Activated T-helper 2 cell treated with anti-CD3 and anti-CD28 coated beads, Interferon-gamma antibody, Interleukin-2, Interleukin-4, amounts not matched to agents 10 μg/mL and 5 μg/mL and 100 μg/mL, durations not matched to agents 14 hours and 24 hours and 36 hours (primary cell): ENCODE measurements at places on chromosomes 7 and 10. TPM values are rescaled to one million over a fixed set of nuclear protein-coding genes. Genes with fewer than 3 reads are reported as not detected.
A peak's percentile ranks its signal among the peaks of the same experiment; 100 is the strongest.

Gene GJD4
- total RNA-seq, result not detected in 2 replicates

Gene DPCD
- 7.2 and 7.8 TPM in 2 replicates for total RNA-seq

Gene NUPR2
- total RNA-seq, result not detected in 2 replicates

Gene MMRN2
- total RNA-seq, result not detected in 2 replicates

Gene POM121L12
- total RNA-seq, result not detected in 2 replicates

Gene EMX2
- total RNA-seq, result not detected in 2 replicates

DNA sequence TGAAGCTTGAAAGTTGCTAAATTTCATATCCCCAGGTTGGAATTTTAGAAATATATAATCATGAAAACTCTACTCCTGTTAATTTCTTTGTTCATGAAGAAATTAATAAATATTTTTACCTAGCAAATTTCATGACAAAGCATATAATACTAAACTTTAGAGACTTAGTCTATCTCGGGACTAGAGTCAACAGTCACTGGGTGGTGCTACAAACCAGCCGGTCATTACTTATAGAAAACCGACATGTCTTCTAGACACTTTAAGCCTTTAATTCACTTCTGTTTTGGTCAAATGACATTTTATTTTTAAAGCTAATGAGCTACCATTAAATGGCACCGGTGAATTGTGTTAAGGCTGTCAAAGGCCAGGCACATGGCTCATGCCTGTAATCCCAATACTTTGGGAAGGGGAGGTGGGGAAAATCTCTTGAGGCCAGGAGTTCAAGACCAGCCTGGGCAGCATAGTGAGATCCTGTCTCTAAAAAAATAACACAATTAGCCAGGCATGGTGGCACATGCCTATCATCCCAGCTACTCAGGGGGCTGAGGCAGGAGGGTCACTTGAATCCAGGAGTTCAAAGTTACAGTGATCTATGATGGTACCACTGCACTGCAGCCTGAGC lies 270.1 kb downstream of the CACNA2D1 start:
- no peak for DNase-seq
- H3K4me3 ChIP-seq, result no peak overlapping the region
- no peak overlapping the region for H3K27ac ChIP-seq
- H3K36me3 ChIP-seq, result no peaks in the 10 kb centered on the region

GRCh38 chr10:123847686-123848432 lies 43.7 kb downstream of the CPXM2 start:
- no peaks in the 10 kb centered on the region for H3K27me3 ChIP-seq
- no peaks in the 10 kb centered on the region for H3K36me3 ChIP-seq
- peaks cover 2% of the 10 kb centered on the region for H3K4me1 ChIP-seq
- H3K27ac ChIP-seq, result no peak overlapping the region

DNA sequence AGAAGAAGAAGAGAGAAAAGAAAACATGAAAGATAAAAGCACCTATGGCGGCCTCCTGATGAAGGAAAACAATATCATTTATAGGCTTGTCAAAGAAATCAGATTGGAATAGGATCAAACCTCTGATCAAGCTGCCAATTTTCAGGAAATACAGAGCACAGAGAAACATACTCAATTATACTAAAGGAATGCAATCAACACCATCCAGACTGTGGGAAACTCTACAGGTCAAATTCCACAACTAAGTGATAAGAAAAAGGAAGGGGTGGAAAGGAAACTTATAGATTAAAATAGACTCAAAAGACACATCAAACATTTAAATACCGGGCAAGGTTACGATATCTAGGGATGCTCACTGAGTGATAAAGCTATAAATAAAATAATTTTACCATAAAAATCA lies 39.3 kb downstream of the AOAH start:
- H3K4me3 ChIP-seq, result peak overlapping the region; percentile 20
- H3K36me3 ChIP-seq, result peaks cover 48% of the 10 kb centered on the region
- peak overlapping the region; percentile 89 for H3K27ac ChIP-seq
- no peaks in the 10 kb centered on the region for H3K27me3 ChIP-seq
- H3K4me1 ChIP-seq, result peaks cover 72% of the 10 kb centered on the region

- DNase-seq, result peak; percentile 60
- no peak overlapping the region for H3K4me3 ChIP-seq
- H3K27me3 ChIP-seq, result no peaks in the 10 kb centered on the region
- peaks cover 16% of the 10 kb centered on the region for H3K4me1 ChIP-seq
- peak overlapping the region; percentile 61 for H3K27ac ChIP-seq
- no peaks in the 10 kb centered on the region for H3K36me3 ChIP-seq
Observed at GRCh38 chr10:9209105-9209798, 1154.8 kb downstream of the GATA3 start.

- peaks cover 21% of the 10 kb centered on the region for H3K36me3 ChIP-seq
- DNase-seq, result no peak
- peaks cover 15% of the 10 kb centered on the region for H3K4me1 ChIP-seq
- H3K4me3 ChIP-seq, result no peak overlapping the region
- no peak overlapping the region for H3K27ac ChIP-seq
Observed at GRCh38 chr10:103114876-103115275, 78.2 kb downstream of the NT5C2 start.

DNA sequence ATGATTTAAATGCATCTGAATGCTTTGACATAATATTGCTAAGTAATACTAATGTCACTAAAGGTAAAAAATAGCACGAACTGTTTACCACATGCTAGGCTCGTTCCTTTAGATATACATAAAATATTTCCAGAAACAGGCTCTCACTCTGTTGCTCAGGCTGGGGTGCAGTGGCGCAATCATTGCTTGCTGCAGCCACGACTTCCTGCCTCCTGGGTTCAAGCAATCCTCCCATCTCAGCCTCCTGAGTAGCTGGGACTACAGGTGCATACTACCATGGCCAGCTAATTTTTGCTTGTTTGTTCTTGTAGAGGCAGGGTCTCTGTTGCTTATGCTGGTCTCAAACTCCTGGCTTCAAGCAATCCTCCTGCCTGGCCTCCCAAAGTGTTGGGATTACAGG lies 183.3 kb downstream of the SGMS1 start:
- peaks cover 33% of the 10 kb centered on the region for H3K4me1 ChIP-seq
- H3K36me3 ChIP-seq, result peaks cover 7% of the 10 kb centered on the region
- no peak overlapping the region for H3K27ac ChIP-seq
- no peak overlapping the region for H3K4me3 ChIP-seq
- no peak for DNase-seq
- no peaks in the 10 kb centered on the region for H3K27me3 ChIP-seq

- no peak for DNase-seq
- H3K27me3 ChIP-seq, result peaks cover 12% of the 10 kb centered on the region
- H3K27ac ChIP-seq, result no peak overlapping the region
- no peak overlapping the region for H3K4me3 ChIP-seq
Observed at GRCh38 chr7:44140341-44140740, 791 bp downstream of the MYL7 start.

DNA sequence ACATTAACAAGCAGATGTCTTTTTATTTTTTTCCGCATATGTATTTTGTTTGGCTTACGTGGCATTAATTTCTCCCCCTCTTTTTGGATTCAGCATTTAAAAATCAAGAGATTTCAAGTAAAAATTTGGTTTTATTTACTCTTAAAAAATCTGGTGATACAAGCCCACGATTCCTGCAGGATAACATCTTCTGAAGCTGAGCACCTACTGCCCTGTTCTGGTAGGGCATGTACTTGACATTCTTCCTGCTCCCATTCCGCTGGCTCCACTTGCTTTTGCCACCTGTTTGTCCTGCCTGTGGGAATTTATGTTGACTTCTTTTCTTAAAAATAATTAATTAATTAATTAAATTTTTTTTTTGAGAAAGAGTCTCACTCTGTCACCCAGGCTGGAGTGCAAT lies 105.2 kb upstream of the SLC25A13 start:
- H3K36me3 ChIP-seq, result no peaks in the 10 kb centered on the region
- peaks cover 9% of the 10 kb centered on the region for H3K27me3 ChIP-seq
- H3K4me1 ChIP-seq, result peaks cover 23% of the 10 kb centered on the region
- no peak overlapping the region for H3K27ac ChIP-seq

DNA sequence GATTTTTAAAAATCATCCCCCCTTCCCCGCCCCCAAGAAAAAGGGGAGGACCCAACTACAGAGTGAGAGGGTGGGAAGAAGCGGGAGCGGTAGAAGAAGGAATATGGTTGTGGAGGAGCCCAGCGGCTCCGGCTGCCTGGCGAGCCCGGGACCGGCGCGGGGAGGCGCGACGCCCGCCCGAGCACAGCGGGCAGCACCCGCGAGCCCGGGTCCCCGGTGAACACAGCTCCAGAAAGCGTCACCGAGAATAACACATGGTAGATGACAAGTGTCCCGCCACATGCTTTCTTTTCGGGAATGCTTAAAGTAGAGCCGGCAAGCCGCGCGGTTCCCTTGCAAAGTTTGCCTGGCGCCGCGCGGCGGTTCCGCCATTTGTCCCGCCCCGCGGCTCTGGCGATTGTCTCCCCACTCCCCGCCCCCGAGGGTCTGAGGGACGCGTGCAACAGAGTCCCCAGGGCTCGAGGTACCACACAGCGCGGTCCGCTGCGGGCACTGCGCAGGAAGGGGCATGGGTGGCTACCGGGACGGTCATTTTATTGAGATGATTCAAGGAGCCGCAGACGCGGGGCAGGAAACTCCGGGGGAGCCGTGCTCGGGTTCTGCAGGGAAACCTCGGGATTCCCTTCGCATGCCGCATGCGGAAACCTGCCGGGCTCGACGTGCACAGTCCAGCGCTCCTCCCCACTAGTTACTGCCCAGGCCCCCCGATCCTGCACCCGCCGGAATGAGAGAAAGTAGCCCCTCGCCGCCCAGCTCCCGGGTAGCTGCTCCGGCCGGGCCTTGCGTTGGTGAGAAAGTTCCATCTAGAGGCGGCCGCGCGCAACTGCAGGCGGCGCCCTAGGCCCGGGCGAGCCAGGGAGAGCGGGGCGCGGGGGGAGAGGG lies 781 bp upstream of the GRM8 start:
- peaks cover 70% of the 10 kb centered on the region for H3K27me3 ChIP-seq
- peak overlapping the region; percentile 80 for H3K4me3 ChIP-seq
- peak; percentile 41 for DNase-seq
- no peak overlapping the region for H3K27ac ChIP-seq
- H3K4me1 ChIP-seq, result peaks cover 9% of the 10 kb centered on the region

DNA sequence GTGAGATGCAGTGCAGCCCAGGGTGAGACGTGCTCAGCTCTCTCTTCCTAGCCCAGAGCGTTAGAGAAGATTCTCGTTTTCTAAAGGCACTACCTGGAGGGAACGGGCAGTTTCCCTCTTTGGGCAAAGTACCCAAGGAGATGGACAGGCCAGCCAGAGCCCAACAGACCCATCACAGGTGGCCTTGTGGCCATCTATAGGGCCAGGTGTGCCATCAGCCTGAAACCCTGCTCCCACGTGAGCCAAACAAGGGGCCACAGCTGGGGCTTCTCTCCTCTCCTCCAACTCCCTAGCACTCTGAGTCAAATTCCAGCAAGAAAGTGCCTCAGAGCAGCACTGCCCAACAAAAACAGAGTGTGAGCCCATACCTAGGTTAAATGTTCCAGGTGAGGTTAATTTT lies 22.3 kb downstream of the CHST15 start:
- no peaks in the 10 kb centered on the region for H3K36me3 ChIP-seq
- no peaks in the 10 kb centered on the region for H3K4me1 ChIP-seq
- H3K4me3 ChIP-seq, result no peak overlapping the region
- H3K27ac ChIP-seq, result no peak overlapping the region

GRCh38 chr7:132388688-132389087 lies 187.6 kb downstream of the PLXNA4 start:
- no peak overlapping the region for H3K27ac ChIP-seq
- H3K4me1 ChIP-seq, result no peaks in the 10 kb centered on the region
- H3K4me3 ChIP-seq, result no peak overlapping the region
- no peak for DNase-seq
- no peaks in the 10 kb centered on the region for H3K36me3 ChIP-seq

- DNase-seq, result no peak
- no peak overlapping the region for H3K27ac ChIP-seq
- no peaks in the 10 kb centered on the region for H3K27me3 ChIP-seq
Observed at GRCh38 chr7:4205828-4206227, 476.3 kb upstream of the FOXK1 start.

- H3K27ac ChIP-seq, result no peak overlapping the region
- no peak overlapping the region for H3K4me3 ChIP-seq
- no peak for DNase-seq
Observed at GRCh38 chr10:90924552-90924951, 3.7 kb upstream of the ANKRD1 start.

DNA sequence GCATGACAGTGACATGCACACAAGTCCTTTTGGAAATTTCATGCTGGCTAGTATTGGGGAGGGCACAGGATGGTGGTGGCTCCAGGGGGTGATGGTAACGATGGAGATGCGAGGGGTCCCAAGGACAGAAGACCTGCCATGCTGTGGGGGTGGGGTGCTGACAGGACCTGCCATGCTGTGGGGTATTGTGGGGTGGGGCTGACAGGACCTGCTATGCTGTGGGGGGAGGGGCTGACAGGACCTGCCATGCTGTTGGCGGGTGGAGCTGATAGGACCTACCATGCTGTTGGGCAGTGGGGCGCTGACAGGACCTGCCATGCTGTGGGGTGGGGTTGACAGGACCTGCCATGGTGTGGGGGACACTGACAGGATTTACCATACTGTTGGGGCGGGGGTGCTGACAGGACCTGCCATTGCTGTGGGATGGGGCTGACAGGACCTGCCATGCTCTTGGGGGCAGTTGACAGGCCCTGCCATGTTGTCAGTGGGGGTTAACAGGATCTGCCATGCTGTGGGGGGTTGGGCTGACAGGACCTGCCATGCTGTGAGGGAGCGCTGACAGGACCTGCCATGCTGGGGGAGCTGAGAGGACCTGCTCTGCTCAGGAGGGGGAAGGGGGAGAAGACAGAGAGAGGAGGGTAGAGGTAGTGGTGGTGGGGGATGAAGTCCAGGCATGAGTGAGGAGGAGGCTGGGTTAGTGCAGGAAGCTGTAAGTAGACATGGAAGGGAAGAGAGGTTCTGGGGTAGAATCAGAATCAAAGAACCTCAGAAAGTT lies 36.2 kb upstream of the RET start:
- no peaks in the 10 kb centered on the region for H3K4me1 ChIP-seq
- no peak overlapping the region for H3K27ac ChIP-seq
- H3K4me3 ChIP-seq, result no peak overlapping the region
- H3K36me3 ChIP-seq, result no peaks in the 10 kb centered on the region
- DNase-seq, result no peak

DNA sequence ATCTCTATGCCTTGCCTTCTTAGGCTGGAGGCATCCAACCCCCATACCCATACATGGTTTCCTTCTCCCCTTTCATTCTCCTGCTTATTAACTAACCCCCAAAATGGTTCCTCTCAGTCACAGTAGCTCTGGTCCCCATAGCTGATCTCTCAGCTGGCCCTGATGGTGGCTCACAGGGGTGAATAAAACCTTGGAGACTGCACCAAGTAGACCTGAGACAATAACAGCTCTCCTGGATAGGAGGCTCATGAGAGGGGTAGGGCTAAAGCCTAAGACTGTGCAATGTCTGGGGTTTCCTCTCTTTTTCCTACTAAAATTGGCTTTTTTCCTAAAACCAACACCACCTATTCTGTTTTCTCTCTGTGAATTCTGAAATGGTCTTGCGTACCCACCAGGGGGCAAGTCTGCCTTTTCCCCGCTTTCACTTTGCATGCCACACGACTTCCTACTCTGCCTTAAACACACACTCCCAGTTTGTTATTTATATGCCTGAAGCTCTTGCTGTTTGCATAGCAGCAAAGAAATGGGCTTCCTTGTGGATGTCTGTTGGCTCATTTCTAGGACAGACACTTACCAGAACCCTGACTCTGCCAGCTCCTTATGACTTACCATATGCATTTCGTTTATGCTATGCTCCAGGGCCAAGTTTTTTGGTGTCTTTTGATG lies 18.4 kb upstream of the PON1 start:
- H3K27me3 ChIP-seq, result peaks cover 2% of the 10 kb centered on the region
- H3K36me3 ChIP-seq, result no peaks in the 10 kb centered on the region
- no peak for DNase-seq
- H3K4me3 ChIP-seq, result no peak overlapping the region
